Activated T-cell treated with anti-CD3 and anti-CD28 coated beads, Interleukin-2, amount 50 U/mL, for 48 hours (primary cell): ENCODE measurements at places on chromosomes 11 and 22.

DNA sequence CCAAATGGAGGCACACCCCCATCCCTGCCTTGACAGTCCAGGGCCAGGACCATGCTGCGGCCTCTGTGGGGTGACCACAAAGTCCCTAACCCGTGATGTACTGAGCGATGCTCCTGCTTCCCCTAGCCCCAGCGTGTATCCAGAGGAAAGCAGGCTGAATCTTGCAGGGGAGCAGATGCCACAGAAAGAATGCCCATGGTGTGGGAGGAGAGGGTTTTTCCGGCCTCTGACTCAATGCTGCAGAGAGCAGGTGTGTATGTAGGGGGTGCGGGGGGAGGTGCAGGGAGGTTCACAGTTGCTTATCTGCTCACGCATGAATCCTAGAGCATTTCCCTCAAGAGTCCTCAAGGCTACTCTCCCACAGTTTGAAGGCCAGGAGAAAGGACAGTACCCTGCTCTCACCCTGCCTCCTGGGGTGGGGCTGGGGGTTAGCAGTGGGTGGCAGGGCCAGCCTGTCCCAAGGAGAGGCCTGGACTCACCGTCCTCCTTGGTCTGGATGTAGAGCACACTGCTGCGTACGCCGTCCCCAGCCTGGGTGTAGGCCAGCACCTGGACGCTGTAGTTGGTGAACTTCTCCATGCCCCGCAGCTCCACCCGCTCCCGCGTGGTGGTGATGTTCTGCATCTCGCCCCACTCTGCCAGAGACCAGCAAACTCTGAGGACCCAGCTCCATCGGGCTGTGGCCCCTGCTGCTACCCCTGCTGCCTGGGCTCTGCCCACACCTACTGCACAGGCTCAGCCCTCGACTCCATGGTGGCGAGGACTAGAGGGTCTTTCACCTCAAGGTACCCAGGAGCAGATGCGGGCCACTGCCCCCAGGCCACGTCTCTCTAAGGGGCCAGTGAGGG, 130.8 kb downstream of the CEP164 start:
- DNase-seq: peak; percentile 45

- no peak for DNase-seq
Observed at GRCh38 chr11:69307421-69307820, 13.5 kb downstream of the MYEOV start.

DNA sequence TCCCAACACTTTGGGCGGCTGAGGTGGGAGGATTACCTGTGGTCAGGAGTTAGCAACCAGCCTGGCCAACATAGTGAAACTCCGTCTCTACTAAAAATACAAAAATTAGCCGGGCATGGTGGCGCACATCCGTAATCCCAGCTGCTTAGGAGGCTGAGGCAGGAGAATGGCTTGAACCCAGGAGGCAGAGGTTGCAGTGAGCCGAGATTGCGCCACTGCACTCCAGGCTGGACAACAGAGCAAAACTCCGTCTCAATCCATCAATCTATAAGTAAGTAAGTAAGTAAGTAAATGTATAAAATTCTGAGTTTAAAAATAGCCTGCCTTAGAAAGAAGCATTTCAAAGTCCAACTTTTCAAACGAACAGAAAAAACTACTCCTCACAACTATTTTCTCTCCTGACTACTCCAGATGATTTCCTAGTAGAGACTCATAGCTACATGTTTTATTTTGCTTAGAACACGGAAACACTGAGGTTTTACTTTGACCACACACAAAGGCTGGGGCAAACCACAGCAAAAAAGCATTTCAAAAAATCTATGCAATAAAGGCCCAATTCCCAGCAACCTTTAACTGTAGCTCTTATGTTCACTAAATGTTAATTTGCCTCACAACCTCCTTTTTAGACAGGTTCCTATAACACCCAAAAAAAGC, 16.3 kb downstream of the SPTY2D1 start:
- no peak for DNase-seq

- DNase-seq: no peak
Observed at GRCh38 chr22:35452351-35452781, 52.4 kb downstream of the MCM5 start.

- no peak for DNase-seq
Observed at GRCh38 chr11:128895526-128895925, 4.4 kb downstream of the KCNJ5 start.

GRCh38 chr22:42937164-42937843, 77.6 kb downstream of the PACSIN2 start:
- DNase-seq: peak; percentile 59

DNA sequence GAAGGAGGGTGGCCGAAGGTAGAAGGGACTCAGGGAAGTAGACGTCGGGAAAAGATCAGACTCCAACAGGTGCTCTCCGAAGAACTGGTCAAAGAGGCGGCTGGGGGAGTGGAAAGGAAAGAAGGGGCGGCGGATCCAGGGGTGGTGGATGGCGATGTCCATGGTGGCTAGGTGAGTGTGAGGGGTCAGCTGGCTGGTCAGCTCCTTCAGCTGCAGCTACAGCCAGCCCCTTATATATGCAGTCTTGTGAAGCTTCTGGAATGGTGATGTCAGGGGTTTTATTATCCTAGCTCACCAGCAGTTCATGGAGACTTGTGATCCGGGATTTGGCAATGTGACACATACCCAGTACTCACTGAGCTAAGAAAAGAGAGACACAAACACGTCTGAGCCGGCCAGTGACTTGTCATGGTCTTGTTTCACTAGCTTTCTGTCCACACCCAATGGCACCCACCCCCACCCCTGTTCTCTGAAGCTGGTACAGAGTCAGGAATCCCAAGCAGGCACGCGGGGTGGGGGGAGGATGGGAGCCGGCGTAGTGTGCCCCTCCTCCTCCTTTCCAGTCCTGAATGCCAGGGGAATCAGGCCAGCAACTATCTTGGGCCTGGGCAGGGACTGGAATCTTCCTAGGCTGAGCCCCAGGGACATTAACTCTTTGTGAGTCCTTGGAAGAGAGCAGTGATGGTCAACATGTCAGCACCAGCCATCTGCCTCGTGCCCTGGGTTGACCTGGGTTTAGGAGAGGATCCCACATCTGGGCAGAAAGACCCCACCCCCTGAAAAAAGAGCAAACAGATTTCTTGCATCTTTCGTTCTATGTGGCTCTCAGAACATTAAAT, at the start of gene CRYAB:
Gene CRYAB (minus strand): TSS at position 208 of the 839 bp plus-strand sequence. CDS start 46 bp downstream, at position 162.
- DNase-seq: no peak

DNA sequence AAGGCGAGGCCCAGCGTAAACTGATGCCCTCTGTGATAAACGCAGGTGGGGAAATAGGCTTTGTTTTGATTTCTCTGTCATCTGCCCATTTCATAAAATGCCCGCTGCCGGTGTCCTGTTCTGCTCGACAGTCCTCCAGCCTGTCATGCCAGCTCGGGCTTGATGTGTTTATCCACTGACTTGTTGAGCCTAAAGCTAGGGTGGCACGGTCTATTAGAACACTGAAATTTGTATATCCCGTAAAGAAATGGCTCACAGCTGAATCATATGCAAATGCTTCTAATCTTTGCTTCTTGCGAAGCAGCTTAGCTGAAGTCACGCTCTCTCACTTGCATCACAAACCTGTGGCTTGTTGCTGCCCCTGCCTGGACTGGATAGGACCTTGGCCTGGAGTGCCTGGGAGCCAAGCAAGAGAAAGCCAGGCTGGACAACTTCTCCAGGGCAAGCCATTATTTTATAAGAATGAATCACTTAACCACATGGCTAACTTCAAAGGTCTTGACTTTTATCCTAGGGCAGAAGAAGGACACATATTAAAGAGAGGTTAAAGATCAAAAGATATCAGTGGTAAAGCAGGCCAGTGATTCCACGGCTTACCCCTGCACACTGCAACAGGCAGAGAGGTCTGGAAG, 33.1 kb downstream of the EHF start:
- peak; percentile 33 for DNase-seq

DNA sequence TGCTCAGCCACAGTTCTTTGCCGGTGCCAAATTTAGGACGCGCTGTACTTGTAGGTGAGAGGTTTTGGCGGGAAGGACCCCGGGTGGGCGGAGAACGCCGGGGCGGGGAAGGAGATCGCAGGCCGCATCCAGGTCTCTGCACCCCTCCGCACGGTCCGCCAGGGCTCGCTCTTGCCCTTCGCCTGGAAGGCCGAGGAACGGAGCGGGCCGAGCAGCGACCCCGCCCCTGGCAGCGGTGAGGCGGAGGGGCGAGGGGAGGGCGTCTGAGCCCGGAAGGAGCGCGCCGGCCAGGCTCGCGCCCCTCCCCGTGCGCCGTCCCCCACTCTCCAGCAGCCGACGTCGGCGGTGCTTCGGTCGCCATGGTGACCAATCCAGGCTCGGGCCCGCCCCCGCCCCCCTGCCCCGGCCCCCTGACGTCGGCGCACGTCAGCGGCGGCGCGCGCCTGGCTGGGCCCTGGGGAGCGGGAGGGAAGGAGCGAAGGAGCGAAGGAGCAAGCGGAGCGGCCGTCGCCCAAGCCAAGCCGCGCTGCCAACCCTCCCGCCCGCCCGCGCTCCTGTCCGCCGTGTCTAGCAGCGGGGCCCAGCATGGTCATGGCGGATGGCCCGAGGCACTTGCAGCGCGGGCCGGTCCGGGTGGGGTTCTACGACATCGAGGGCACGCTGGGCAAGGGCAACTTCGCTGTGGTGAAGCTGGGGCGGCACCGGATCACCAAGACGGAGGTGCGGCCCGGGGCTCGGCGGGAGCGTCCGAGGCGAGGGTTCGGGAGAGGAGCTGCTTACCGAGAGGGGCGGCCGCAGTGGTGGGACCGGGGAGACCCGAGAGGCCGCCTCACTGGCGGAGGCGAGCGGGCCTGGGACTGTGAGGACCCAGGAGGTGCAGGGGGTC, at the start of gene SIK2:
Gene SIK2 (plus strand): TSS at position 471 of the 886 bp plus-strand sequence. CDS start 115 bp downstream, at position 586.
- peak; percentile 92 for DNase-seq

DNA sequence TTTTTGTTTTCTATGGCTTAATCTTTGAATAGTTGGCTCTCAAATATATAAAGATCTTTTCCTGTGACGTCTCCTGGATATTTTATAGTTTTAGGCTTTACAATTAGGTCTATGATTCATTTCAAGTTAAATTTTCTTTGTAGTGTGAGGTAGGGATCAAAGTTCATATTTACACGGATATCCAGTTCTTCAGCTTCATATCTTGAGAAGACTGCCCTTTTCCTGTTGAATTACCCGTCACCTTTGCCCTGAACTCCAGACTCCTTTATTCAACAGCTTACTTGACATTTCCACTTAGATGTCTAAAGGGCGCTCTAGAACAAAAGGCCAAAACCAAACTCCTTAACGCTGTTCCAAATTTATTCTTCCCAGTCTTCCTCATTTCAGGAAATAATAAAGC, 51.7 kb downstream of the TTC17 start:
- no peak for DNase-seq

DNA sequence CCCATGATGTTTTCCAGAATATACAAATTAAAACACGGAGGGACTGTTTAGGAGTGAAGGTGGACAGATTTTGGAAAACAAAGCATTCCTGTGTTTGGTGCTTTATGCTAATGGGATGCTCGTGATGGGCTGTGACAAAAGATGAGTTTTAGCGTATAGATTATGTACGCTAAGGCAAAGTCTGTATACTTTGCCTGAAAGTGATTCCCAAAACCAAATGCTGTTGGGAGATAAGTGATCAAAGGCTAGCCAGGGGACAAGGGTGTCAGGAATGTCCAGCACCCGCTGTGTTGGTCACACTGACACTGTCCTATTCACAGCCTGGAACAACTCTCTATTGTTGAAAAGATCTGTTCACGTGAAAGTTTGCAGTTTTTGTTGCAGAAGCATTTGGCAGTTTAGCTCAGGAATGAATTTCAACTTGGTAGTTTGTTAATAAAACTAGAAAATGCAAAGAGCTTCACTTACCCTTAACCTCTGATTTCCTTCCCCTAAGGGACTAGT, 1.5 kb downstream of the JAM3 start:
- DNase-seq: no peak

DNA sequence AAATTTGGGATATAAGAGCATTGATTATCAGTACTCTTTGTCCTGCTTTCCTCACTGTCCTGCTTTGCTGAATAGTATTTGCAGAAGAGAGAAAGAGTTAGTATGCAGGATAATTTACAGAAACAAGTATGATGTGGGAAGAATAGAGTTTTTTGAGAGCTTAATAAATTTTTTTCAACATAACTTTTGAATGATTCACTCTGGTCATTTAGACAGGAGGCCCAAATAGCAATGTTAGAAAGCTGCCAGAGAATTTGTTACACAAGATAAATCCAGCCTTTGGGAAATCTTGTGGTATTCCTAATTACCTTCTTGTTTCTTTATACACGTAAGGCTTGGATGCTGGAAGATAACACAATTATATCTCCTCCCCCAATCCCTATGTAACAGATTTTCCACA, 484.6 kb downstream of the CNTN5 start:
- no peak for DNase-seq

DNA sequence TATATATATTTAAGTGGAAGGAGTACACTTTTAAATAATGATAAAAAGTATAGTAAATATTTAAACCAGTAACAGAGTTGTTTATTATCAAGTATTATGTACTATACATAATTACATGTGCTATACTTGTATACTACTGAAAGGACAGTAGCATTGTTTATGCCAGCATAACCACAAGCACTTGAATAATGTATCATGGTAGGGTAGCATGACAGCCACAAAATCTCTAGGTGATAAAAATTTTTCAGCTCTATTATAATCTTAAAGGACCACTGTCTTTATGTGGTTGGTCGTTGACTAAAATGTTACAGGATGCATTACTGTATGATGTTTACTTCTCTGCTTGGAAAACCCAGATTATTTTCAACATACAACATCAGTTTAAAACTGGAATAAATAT, 349.2 kb downstream of the CASP12 start:
- DNase-seq: no peak

- no peak for DNase-seq
Observed at GRCh38 chr11:15638386-15638787, 523.7 kb downstream of the INSC start.

DNA sequence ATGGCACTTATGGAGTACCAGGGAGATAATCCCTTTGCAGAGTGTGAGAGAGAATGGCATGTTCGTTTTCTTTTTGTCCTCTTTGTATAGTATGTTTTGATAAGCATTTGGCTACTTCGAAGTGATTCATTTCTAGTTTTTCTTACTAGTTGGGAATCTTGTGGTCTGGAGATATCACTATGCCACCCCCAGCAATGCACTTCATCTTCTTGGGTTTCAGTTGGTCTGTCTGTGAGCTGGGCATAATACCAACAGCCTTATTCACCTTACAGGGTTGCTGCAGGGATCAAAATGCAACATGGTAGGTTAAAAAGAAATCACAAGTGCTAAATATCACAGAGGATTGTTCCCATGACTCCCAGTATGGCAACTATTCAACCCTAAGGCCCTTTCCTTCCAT, 387.8 kb upstream of the CADM1 start:
- DNase-seq: no peak

GRCh38 chr11:8799273-8799672, 111.7 kb upstream of the AKIP1 start:
- DNase-seq: no peak

DNA sequence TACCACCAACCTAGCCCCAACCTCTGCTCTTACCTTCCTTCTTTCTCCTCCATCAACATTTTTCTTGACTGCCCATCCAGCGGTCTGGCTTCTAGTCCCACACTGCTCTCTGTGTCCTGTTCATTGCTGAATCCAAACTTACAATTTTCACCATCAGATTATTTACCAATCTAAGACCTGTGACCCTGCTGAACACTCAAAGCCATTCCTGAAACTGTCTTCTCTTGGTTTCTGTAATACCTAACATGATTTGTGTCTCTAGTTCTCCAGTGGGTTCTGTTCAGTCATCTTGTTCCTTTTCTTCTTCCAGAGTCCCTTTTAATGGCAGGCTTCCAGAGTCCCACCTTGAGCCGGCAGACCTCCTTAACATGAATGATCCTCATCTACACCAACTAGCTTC, 24.1 kb downstream of the RRAS2 start:
- no peak for DNase-seq
